ENCODE measurements at places on chromosomes 12 and 14.

GRCh38 chr12:18262514-18262913 is 1.2 kb downstream of the PIK3C2G start:
- DNase-seq, result no peak

- no peak for DNase-seq
Measured at GRCh38 chr14:81480741-81481140, 52.9 kb downstream of the SEL1L start.

DNA sequence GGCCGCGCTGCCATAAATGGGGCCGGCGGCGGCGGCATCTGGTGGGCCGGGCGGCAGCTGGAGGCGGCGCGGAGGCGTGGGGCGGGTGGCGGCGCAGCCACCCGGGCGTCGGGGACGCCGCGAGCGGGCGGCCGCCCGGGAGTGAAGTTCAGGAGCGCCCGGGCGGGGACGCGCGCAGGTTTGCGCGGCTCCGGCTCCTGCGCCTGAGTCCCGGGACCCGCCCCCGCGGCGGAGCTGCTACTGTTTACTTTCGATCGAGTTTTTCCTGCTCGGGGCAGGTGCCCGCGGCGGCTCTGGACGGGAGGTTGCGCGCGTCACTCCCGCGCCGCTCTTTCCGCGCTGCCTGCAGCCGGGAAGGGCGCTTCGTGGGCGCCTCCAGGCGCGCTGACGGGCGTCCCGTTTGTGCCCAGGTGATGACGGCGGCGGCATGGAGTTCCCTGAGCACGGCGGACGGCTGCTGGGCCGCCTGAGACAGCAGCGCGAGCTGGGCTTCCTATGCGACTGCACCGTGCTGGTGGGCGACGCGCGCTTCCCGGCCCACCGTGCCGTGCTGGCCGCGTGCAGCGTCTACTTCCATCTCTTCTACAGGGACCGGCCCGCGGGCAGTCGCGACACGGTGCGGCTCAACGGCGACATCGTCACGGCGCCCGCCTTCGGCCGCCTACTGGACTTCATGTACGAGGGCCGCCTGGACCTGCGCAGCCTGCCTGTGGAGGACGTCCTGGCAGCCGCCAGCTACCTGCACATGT is at the start of gene ZBTB42:
ZBTB42 (plus strand) TSS at position 331 of the 749 bp plus-strand sequence; CDS start at position 428, 97 bp downstream.
- DNase-seq, result no peak

- DNase-seq, result no peak
Measured at GRCh38 chr14:24279301-24280186, 8.1 kb upstream of the RABGGTA start.

- peak; percentile 89 for DNase-seq
Measured at GRCh38 chr12:7190268-7191055, 976 bp downstream of the PEX5 start.

GRCh38 chr14:90510159-90510558 is 113.3 kb downstream of the CALM1 start:
- no peak for DNase-seq

DNA sequence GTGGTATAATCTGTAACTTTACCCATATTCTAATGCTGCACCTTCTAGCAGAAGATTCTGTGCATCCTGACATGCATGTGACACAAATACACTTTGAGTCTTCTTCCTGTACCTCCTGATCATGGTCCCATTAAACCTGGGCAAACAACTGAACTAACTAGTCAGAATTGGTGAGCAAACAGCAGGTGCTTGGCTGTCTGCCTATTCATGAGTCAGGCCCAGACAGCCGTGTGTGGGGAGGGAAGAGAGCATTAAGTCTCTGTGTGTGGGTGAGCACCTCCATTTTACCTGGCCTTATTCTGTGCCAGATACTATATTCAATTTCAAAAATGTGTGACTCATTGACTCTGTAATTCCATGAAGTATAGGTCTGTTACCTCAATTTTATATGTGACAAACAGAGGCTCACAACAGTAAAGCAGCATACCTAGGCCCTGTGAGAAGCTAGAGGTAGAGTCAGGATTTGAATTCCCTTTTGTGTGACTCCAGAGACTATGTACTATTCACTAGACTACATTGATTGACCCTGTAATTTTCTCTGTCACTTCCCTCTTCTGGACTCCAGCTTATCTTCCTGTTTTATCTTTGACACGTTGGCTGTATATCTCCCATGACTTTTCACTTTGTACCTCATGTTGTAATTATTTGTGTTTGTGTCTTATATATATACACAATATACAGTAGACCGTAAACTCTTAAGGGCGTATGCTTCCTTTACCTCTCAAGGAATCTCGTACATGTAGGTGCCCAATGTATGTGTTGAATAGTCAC is 32.2 kb downstream of the SUSD6 start:
- no peak for DNase-seq

DNA sequence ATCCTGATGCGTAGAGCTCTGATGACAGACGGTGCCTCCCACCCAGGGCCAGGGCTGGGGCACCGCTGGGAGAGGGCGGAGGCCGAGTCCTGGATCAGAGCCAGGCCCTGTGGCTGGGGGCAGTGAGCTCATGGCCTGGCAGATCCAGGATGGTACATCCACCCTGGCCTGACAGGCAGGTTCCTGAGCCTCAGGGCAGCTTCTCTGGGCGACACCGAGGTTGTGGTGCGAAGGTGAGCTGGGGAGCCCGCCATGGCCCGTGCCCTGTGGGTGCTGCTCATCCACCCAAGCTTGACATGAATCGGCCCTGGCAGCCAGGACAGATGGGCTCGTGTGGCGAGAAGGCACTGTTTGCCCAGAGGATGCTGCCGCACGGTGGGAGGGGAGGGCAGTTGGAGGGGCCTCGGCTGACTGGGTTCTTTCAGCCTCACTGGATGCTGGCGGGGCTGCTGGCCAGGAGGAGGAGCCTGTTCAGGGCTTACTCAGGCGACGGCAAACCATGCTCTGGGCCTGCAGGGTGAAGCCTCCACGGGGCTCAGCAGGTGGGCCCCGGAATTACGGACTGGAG is 16.6 kb downstream of the LRTM2 start:
- no peak for DNase-seq

DNA sequence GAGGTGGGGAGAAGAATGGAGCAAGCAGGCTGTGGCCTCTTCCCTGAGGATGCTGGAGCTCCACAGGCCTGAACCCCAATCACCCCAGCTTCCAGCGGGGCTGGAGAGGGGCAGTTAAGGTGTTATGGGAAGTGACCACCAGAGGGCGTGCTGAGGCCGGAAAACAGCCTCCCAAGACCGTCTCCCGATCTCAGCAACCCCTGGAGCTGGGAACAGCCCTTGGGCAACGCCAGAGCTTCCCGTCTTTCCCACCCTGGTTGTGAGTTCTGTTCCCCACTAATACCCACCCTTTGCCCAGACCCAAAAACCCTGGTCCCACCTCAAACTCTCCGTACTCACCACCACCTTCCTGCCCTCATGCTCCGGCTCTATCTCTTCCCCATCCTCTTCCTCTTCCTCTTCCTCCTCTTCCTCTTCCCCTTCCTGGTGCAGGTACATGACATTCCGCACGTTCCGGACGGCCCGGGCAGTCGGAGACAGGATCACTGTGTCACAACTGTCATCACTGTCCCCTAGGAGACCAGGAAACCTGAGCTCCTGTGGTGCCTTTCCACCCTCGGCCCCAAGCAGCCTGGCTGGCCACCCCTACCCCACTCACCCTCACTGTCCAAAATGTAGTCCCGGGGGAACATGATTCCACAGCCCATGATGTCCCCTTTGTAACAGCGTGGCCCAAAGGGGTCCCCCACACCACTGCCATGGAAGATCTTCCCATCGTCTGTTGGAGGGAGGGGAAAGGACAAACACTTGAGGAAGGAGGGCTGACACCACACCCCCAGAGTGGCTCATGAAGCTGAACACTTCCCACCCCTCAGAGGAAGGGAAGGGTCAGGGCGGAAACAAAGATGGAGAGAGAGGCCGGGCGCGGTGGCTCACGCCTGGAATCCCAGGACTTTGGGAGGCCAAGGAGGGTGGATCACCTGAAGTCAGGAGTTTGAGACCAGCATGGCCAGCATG is 12.9 kb downstream of the SPRYD3 start:
- no peak for DNase-seq

- DNase-seq, result no peak
Measured at GRCh38 chr12:4490973-4491372, 45.4 kb upstream of the FGF6 start.

DNA sequence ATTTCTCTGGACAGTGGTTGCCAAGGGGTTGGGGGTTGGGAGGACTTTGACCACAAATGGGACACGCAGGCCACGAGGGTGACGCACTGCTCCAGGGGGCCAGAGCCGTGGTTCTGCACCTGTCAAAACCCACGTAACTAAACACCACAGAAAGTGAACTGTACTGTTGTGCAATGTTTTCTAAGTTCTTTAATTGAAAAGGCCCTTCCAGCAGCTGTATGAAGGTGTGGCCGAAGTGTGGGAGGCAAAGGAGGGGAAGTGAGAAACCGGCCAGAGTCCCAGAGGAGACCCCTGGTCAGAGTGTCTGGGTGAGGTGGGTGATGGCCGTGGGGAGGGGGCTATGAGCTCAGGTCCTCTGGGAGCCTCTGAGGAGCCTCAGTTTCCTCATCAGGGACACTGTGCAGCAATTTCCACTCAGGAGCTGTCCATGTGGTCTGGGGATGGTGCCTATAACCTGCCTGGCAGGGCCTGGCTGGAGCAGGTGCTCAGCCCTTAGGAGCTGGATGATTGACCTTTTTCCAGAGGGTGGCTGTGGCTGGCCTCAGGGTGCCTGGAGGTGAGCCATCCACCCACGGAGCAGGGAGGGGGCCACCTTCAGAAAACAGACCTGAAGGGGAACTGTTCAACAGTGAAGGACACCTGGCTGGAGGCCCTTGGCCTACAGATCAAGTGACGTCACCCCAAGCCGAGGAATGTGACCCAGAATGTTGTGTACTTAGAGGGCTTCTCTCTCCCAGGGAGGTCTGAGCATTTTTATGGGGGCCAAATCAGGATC is 9.8 kb upstream of the BDKRB2 start:
- DNase-seq, result no peak

DNA sequence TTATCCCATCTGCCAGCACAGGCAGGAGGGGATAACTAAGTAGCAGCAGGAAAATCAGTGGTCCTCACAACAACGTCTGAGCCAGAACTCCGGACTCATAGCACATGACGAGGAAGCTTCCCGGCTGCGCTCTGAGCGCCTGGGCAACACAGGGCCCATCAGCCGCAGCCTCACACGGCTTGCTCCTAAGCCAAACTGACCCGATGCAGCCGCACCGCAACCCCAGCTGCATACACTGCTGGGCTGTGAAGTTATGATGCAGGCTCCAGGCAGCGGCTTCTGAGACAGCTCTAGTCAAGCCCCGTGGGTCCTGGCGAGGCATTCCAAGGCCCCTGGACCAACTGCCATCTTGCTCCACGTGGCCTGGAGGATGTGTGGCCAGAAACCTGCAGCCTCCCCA is 28.1 kb downstream of the ZFYVE21 start:
- no peak for DNase-seq

- DNase-seq, result no peak
Measured at GRCh38 chr12:90399357-90399756, 555.6 kb downstream of the CCER1 start.

DNA sequence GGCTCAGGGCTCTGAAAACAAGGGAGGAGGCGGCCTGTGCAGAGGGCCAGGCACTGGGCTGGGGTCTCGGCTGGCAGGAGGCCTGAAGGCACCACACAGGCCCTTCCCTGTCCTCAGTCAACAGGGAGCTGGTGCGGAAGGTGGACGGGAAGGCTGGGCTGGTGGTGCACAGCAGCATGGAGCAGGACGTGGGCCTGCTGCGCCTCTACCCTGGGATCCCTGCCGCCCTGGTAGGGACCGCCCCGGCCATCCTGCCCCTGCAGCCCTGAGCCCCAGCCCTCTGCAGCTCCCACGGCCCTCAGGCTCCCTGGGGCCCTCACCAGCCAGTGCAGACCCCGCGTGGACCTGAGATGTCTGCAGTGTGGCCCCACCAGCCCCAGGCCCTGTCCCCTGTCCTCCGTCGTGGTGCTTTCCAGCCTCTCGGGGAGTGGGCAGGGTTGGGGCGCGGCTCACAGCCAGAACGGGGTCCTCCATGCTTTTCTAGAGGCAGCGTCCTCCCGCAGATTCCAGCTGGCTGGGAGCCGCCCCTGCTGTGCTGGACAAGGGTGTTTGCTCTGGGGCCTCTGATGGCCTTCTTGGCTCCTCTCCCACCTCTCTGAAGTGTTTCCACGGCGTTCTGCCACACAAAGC is 18.1 kb downstream of the ASPG start:
- DNase-seq, result no peak

DNA sequence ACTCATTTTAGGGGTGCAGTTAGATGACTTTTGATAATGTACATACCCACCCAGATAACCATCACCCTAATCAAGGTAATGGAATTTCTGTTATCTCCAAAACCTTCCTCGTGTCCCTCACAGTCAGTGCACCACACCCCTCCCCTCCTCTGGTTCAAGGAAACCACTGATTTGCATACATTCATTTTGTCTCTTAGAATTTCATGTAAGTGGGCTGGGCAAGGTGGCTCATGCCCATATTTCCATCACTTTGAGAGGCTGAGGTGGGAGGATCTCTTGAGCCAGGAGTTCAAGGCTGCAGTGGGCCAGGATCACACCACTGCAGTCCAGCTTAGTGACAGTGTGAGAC is 15.7 kb downstream of the ADIPOR2 start:
- no peak for DNase-seq

DNA sequence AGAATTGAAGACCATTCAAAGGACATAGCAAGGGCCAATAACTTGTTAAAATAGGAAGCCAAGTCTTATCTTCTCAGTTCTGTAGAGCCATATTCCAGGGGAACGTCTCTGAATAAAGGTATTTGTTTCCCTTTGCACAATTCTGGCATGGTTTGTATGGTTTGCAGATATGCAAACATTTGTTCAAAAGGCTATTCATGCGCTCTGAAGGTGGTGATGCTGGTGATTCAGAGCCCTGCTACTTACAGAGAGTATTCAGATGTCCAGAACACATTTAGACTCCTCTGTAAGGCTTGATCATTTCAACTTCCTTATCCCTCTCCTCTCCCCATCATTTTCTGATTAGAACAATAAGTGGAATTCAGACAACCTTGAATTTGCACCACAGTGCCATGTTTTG is 35.9 kb downstream of the SLC4A8 start:
- DNase-seq, result no peak

DNA sequence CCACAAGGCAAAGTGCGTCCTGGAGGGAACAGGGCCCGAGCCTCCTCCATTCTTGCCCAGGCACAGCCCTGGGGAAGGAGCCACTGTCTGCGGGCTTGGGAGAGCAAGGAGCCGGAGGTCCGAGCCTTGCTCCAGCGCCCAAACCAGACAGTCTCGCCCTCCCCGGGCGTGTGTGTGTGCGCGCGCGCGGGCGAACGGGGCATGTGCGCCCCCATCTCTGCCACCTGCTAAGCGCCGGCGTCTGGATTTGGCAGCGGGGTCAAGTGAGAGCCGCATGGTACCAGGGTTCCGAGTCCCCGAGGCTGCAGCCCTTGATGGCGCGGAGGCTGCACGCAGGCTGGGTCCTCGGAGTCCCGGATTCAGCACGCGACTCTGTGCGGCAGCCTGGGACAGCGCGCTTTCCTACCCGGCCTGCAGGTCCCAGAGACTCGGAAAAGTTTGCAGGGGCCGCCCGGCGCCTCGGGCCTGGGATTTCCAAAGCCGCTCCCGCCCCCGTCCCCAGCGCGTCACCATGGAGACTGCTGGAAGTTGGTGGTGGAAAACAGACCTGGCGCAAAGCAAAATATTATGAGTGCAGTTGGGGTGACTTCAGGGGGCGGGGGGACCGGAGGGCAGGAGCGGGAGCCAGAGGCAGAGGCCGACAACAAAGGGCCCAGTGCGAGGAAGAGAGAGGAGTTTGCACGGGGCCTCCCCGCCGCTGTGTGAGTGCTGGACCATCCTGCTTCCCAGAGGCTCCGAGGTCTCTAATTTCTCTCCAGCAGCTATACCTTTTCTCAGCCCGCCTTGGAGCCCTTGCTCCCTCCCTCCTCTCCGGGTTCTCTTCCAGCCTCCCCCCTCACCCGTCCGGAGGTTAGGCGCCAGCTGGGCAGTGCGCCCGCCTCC is 4.2 kb downstream of the RFX4 start:
- DNase-seq, result no peak

GRCh38 chr12:65984227-65984479 is 146.4 kb downstream of the LLPH start:
- no peak for DNase-seq
